Activated T-helper 17 cell treated with anti-CD3 and anti-CD28 coated beads, Interleukin-2, amount 50 U/mL, for 72 hours (primary cell): ENCODE measurements at places on chromosomes 13 and 19. TPM values are rescaled to one million over a fixed set of nuclear protein-coding genes. Genes with fewer than 3 reads are reported as not detected.

Gene FSTL3
- 9.1 TPM for total RNA-seq

Gene C19orf53
- 76.7 TPM for total RNA-seq

DNA sequence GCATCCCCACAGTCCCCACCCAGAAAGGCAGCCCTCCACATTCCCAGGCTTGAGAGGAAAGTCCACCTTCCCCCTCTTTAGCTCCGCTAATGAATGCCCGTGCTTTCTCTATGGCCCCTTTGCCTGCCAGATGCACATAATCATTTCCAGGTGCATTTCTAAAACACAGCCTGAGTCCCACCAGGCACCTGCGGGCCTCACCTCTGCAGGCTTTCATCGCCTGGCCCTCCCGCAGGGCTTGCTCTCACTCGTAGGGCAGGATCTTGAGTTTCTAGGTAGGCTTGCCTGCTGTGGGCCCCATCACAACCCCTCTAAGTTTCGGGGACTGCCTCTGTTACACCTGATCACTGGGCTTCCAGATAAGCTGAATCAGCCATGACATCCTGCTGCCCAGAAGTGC is 173.6 kb downstream of the ZNF536 start:
- no peak for ATAC-seq

DNA sequence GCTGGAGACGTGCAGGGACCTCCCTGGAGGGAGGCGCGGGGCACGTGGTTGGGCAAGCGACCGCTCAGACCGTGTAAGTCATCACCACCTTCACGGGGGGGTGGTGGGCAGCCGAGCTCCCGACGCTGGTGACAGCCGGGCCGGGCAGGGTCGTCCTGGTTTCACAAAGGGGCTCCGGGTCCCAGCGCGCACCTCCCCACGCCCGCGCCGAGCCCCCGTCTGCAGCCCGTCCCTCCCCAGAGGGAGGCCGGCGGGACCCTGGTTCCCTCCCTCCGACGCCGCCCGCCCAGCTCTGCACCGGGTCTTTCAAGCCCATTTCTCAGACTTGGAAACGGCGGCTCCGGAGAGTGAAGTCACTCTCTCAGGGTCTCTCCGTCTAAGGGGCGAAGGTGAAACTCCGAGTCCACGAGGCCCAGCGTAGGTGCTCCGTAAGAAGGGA is 729 bp upstream of the ARID3A start:
- ATAC-seq = peak; percentile 67

GRCh38 chr19:35518313-35518712 is 4.9 kb upstream of the DMKN start:
- no peak for ATAC-seq
